Gastroesophageal sphincter (tissue), 4 donors: ENCODE measurements at places on chromosomes 11 and 22. TPM values are rescaled to one million over a fixed set of nuclear protein-coding genes. Genes with fewer than 3 reads are reported as not detected.

Gene YIF1A
- 67.3 TPM for total RNA-seq

Gene SEC14L2
- 8.1 TPM for total RNA-seq

Gene OR4D5
- total RNA-seq: not detected

Gene MAJIN
- not detected for total RNA-seq

Gene IL17REL
- not detected for total RNA-seq

Gene UPK3A
- total RNA-seq: not detected

Gene SPTBN2
- total RNA-seq: 2.5 TPM

Gene FGF19
- total RNA-seq: not detected

Gene GRM5
- not detected for total RNA-seq

Gene MAPK12
- 11.7 TPM for total RNA-seq

Gene FLRT1
- total RNA-seq: 4.7 TPM

GRCh38 chr11:112016765-112017376 lies 8.3 kb upstream of the DLAT start:
- ATAC-seq: peak; percentile 76

DNA sequence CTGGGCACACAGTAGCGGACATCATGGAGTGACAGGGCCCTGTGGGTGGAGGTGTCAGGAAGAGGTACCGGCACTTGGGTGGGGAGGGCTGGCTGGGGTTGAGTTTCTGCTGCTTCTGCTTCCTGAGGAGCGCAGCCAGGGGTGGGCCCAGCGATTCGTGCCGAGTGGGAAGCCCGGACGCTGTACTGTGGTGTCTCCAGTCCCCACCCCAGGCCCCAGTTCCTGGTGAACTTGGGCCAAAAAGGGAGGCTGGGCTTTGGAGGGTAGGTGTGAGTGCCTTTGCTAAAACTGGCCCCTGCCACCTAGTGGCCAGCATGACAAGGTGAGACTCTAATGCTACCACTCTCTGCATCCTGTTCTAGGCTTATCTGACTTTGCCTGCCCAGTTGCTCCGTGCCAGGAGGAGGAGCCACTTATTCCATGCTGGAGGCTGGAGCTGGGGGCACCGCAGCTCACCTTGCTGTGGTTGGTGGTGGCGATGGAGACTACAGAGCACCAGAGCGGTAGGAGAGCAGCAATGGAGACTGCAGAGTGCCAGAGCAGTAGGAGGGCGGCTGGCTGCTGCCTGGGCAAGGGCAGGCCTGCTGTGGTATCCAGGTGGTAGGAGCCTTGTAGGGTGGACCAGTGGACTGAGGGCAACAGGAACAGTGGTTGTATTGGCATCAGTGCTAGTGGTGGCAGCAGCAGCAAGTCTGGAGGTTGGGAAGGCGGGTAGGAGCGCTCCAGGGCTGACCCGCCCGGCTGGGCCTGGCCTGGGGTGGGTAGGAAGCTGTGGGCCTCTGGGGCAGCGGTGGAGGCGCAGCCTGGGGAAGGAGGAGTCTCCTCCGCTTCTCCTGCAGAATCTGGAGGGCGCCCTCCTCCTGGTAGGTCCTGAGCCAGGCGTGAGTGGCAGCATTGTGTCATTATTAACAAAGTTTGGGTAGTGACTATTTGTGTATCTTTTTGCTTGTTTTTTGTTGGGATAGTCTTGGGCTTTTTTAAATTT lies 2.2 kb upstream of the RFPL2 start:
- ATAC-seq: no peak

GRCh38 chr22:38314933-38315822 lies 2.1 kb downstream of the CSNK1E start:
- no peak for ATAC-seq

- no peak for ATAC-seq
These were observed 91.3 kb downstream of the CDKN1C start for GRCh38 chr11:2794046-2794967.

GRCh38 chr11:93984936-93985335 lies 36.2 kb upstream of the HEPHL1 start:
- no peak for ATAC-seq

DNA sequence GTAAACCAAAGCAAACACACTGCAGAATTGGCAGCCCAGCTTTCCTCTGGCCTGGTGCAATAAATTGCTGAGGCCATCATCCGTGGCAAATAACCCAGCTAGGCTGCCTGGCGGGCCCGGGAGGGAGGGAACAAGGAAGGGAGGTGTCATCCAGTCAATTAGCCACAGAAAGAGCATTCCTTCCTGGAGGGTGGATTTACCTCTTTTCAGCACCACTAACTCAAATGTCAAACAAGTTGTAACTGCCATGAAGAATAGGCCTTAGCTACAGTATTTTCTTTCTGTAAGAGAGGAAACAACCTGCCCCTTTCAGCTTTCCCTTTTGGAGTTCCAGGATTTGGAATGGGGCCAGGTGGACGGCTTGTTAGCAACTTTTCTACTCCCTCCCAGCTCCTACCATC lies 163.8 kb upstream of the BDNF start:
- ATAC-seq: no peak

- ATAC-seq: no peak
These were observed 9.9 kb upstream of the SEC14L3 start for GRCh38 chr22:30481711-30482110.

DNA sequence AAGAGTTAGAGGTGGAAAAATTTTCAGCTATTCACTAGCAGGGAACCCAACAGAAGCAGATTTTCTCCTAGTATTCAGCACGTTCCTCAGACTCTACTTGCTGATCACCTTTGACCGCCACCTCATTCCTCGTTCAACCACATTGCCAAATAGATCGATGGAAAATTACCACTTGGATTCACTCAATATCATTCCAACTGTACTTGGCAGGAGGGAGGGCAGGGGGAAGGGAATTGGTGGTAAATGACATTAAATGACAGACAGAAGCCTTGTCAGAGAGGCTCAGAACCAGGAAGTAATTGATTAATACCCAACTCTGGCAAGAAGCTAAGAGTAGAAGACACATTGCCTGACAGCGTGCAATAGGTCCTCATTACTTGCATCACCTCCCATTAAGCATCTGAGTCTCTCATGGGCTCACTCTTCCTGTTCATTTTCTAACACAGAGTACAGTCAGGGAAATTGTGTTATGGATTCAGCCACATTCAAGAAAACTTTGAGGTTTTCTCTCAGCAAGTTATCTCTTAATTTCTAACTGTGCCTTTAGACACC lies 240.5 kb upstream of the FAT3 start:
- no peak for ATAC-seq

DNA sequence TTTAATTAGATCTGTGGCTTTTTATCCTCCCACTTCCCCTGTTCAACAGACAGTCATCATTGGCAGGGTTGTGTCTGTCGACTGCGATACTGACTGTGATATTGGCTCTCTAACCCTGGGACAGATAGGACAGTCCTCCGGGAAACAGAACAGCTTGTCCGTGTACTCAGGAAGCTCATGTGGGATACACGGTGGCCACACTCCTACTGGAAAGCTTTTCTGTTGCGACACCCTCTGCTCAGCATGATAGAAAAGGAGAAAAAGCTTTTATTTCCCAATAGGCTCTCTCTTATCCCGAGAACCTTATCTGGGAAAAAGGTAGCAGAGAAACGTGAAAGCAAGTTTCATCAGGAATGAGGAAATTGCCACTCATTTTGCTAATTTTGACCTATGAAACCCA lies 60.4 kb upstream of the HSPA8 start:
- ATAC-seq: peak; percentile 96

- no peak for ATAC-seq
These were observed 9.4 kb upstream of the CASP12 start for GRCh38 chr11:104907521-104908185.

DNA sequence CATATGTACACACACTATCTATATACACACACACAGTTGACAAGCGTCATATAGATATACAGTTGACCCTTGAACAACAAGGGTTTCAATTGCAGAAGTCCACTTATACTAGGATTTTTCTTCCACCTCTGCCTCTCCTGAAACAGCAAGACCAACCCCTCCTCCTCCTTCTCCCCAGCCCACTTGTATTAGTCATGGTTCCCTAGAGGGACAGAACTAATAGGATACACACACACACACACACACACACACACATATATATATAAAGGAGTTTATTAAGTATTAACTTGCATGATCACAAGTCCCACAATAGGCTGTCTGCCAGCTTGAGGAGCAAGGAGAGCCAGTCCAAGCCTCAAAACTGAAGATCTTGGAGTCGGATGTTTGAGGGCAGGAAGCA lies 92.9 kb downstream of the DHCR7 start:
- ATAC-seq: no peak

DNA sequence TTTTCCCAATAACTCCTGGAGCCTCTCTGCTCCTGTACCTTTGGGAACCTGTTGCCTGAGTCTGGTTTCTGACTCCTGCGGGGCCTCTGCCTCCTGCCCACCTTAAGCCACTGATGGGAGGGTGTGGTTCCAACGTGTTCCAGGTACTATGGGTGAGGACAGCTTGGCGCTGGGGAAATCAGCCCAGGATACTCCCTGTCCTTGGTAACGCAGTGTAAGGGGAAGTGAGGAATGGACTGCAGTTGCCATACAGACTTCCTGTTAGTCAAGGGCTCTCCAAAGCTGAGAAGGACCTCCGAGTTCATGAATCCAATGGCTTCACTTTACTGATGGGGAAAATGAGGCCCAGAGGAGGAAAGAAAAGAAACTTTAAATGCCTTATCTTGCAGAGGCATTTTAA lies 1.2 kb upstream of the MARK2 start:
- no peak for ATAC-seq

- ATAC-seq: no peak
These were observed 2.5 kb downstream of the FERMT3 start for GRCh38 chr11:64208796-64209562.

GRCh38 chr22:45442116-45442515 lies 28.6 kb downstream of the RIBC2 start:
- ATAC-seq: no peak

GRCh38 chr11:94780432-94780831 lies 12.3 kb downstream of the AMOTL1 start:
- no peak for ATAC-seq

- ATAC-seq: no peak
These were observed 26.0 kb upstream of the TCF20 start for GRCh38 chr22:42296381-42296853.

- no peak for ATAC-seq
These were observed 72.5 kb upstream of the AMPD3 start for GRCh38 chr11:10382518-10382917.

GRCh38 chr11:12835286-12835685 lies 161.1 kb downstream of the TEAD1 start:
- ATAC-seq: no peak
